Mammary microvascular endothelial cell (primary cell): ENCODE measurements at places on chromosomes 6 and 20. TPM values are rescaled to one million over a fixed set of nuclear protein-coding genes. Genes with fewer than 3 reads are reported as not detected.

Gene HTR1E
- not detected in 2 replicates for total RNA-seq

Gene OPRL1
- total RNA-seq: 0.54 and 0.67 TPM in 2 replicates

Gene PNLDC1
- total RNA-seq: 0.27 TPM in 1 of 2 replicates, not detected in the other

Gene ZC3H12D
- total RNA-seq: 0.05 TPM in 1 of 2 replicates, not detected in the other

Gene PCIF1
- 16.1 and 20.9 TPM in 2 replicates for total RNA-seq
